Brain microvascular endothelial cell (primary cell): ENCODE measurements at places on chromosomes 5 and 9.

DNA sequence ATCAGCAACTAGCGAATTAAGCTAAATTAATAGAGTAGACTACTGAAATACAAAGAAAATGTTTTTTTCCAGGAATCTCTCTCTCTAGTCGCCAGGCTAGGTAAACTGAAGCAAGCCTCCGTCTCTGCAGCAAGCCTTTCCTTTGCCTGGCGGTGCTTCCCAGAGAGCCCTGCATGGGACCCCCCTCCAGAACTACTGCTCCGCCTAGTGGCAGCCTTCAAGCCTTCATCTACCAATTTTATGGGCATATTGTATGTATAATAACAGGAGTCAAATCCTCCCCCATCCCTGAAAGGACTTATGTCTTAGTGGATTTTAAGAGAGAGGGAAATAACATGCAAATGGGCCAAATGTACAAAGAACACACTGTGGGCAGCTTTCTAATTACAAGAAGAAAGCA is 241.9 kb downstream of the SAXO1 start:
- DNase-seq: peak; percentile 44

GRCh38 chr9:107249131-107249533 is 33.9 kb upstream of the RAD23B start:
- no peak for DNase-seq

GRCh38 chr9:124659099-124659659 is 111.9 kb downstream of the NR6A1 start:
- DNase-seq: peak; percentile 97

- no peak for DNase-seq
These were observed 6.6 kb downstream of the GADD45G start for GRCh38 chr9:89611425-89611824.

DNA sequence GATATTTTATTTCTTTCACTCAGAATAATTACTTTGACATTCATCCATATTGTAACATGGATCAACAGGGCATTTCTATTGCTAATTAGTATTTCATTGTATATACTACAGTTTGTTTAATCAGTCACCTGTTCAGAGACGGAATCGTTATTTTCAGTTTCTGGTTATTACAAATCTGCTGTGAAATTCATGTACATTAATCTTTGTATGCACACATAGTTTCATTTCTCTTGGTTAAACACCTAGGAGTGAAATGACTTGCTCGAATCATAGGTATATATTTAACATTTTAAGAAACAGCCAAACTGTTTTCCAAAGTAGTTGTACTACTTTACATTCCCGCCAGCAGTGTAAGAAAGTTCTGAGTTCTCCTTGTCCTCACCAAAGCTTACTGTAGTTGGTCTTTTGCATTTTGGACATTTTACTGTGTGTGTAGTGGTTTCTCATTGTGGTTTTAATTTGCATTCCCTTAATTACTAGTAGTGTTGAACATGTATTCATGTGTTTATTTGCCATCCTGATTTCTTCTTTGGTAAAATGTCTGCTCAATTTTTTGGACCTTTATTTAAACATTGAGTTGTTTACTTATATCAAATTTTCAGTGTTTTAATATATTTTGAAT is 198.2 kb downstream of the SAXO1 start:
- DNase-seq: no peak

DNA sequence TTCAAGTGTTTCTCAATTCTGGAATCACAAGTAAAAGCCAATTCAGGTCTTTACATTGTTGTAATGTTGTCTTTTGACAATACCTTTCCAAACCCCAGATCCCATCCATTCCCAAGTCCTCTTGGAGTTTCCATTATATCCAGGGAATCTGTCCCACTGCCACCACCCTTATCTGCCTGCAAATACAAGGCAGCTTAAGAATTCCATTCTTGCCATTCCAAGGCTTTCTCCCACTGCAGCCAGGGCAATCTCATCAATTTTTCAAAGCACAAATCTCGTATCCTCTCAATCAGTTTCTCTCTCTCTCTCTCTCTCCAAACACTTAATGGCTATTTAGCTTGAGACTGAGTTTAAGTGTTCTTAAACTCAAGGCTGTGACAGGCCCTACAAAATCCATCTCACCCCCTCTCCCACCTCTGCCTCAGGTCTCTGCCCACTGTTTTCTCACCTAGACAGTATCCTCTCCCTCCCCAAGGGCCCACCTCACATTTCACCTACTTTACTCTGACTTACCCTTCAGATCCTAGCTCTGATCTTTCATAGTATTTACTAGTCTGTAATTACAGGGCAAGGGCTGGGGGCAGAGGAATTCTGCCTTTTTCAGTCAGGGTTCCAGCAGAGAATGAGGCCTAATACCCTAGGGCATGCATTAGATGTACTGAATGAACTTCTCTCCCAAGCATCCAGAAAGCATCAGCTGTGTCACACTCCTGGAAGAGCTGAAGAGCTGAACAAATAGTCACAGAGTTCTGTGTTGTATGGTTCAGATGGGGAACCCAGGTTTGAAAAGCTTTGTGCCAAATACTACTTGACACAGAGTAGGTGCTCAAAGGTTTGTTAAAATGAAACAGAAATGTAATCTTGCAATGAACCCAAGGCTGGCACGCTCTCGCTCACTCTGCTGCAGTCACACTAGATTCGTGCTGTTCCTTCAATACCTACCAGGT is 46.0 kb downstream of the RAPGEF1 start:
- no peak for DNase-seq

- DNase-seq: no peak
These were observed 23.1 kb downstream of the IRF1 start for GRCh38 chr5:132467287-132467984.

DNA sequence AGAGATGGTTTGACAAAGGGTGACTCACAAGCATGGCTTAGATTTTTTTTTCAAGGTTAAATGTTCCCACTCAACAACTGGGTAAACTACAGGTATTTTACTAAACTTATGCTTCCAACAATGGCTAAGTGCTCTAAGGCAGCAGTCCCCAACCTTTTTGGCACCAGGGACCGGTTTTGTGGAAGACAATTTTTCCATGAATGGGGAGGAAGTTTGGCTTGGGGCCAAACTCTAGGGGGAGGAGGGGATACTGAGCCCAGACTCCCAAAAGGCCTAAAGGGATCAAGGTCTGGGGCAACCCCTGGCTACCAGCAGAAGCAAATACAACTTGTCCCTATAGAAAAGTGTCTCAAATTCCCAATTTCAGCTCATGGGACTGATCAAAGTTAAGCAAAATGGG is 32.0 kb upstream of the HSD17B3 start:
- no peak for DNase-seq

DNA sequence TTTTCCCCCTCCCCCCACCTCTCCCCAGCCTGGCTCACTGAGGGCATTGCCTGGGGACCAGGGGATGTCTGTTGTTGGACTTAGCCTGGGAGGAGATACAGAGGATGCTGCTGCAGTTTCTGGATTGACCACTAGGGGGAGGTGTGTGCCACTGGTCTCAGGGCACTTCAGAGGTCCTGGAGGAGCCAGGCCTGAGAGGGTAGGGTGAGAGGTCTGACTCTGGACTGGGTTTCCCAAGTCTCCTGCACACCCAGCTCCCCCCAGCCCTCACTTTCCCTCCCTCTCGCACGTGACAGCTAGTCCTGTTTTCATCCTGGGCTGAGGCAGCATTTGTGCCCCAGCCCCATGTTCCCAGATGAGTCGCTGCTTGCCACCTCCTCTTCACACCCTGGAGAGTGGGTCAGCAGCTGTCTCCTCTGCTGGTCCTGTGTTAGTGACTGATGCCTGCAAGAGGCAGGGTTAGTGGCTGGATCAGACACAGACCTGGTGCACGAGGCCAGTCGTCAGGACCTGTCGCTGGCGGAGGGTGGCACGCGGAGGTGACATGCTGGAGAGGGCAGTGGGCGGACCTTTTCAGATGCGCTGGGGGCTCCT is 4.4 kb downstream of the IL3 start:
- DNase-seq: peak; percentile 78

DNA sequence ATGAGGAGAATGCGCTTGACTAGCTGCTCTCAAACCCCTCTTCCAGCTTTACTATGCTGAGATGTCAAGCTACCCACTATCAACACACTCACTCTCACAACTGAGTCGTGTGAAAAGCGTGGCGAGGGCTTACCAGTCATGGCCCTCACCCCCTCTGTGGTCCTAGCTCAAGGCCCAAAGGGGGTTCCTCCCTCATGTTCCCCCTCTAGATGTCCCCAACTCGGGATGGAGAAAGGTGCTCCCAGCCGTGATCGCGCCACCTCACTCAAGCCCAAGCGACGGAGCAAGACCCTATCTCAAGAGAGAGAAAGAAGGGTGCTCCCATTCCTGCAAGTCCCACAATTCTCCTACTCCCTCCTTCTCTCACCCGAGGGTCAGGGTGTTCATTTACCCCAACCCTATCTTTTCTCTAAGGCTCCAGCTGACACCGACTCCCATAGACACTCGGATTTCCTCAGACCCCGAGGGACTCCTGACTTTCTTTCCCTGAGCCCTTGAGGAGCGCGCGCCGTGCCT is 559 bp downstream of the SLC38A9 start:
- DNase-seq: no peak

DNA sequence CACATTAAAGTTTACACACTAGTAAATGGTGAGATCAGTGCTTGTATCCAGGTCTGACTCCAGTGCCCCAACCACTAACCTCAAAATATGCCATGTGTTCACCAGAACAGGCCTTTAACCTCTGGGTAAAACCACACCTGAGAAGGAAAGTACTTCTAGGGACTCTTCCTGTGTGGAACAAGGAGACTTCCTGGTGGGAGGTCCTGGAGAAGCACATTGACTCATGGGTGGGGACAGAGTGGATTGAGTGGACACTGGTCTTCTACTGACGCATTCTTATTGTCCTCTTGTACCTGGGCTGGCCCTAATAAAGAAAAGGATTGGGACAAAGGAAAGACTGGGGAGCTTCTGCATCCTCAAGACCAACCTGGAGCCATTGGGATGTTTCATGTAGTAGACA is 43.4 kb downstream of the ANGPTL2 start:
- no peak for DNase-seq

DNA sequence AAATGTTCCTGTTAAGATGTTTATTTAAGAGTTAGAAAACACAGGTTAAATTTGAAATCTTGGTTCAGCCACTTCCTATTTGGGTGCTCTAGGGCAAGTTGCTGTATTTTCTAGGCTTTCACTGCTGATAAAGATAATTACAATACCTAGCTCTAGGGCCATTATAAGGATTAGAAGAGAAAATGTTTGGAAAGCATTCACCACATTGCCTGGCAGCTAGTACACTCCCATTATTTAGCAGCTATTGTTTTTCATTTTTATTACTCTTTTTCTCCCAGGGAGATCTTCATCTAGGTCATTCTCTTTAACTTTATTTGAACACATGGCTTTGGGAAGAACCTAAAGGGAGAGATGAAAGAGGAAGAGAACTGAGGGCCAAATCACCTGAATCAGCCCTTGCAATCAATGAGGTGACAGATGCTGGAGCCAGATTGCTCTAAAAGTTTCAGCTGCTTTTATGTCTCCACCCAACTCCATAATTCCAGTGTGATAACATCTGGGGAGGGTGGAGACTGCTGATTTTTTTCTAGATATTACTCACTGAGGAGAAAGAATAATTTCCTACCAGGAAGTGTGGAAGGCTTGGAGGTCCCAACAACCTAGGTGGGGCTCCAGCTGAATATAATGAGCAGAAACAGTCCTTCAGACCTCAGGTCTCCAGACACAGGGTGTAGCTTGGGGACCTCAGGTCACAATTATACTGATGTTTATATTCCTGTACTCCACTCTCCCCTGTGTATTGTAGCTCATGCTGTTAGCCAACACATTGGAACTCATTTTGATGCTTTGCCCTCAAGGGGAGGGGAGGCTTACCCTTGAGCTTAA is 640.0 kb downstream of the RAB3C start:
- DNase-seq: no peak

DNA sequence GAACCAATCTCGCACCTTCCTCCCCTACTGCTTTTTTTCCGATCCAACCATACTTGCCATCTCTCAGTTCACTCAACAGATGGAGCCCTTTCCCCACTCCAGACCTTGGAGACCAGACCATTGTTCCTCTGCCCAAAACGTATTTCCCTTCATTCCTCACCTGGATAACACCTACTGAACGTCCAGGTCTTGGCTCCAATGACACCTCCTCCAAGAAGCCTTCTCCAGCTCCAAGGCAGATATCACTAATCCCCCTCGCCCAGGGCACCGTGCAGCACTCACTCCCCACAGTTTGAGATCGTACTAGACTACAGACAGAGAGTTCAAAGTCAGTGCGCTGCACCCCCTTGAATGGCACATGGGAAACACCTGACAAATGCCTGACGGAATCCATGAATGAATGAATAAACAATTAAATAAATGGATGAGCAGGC is 47.1 kb upstream of the AKNA start:
- peak; percentile 17 for DNase-seq

GRCh38 chr5:87389296-87390034 is 23.3 kb downstream of the CCNH start:
- no peak for DNase-seq

DNA sequence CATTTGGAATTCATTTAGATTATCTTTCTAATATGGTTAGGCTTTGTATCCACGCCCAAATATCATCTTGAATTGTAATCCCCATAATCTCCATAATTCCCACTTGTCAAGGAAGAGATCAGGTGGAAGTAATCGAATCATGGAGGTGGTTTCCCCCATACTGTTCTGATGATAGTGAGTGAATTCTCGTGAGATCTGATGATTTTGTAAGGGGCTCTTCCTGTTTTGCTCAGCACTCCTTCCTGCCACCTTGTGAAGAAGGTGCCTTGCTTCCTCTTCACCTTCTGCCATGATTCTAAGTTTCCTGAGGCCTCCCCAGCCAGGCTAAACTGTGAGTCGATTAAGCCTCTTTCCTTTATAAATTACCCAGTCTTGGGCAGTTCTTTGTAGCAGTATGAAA is 527.5 kb upstream of the ARRDC3 start:
- no peak for DNase-seq

GRCh38 chr5:38455796-38456330 is 100.6 kb downstream of the LIFR start:
- no peak for DNase-seq

GRCh38 chr9:132287256-132287760 is 67.5 kb downstream of the SETX start:
- no peak for DNase-seq

GRCh38 chr5:54944364-54944763 is 41.0 kb downstream of the ESM1 start:
- peak; percentile 30 for DNase-seq

DNA sequence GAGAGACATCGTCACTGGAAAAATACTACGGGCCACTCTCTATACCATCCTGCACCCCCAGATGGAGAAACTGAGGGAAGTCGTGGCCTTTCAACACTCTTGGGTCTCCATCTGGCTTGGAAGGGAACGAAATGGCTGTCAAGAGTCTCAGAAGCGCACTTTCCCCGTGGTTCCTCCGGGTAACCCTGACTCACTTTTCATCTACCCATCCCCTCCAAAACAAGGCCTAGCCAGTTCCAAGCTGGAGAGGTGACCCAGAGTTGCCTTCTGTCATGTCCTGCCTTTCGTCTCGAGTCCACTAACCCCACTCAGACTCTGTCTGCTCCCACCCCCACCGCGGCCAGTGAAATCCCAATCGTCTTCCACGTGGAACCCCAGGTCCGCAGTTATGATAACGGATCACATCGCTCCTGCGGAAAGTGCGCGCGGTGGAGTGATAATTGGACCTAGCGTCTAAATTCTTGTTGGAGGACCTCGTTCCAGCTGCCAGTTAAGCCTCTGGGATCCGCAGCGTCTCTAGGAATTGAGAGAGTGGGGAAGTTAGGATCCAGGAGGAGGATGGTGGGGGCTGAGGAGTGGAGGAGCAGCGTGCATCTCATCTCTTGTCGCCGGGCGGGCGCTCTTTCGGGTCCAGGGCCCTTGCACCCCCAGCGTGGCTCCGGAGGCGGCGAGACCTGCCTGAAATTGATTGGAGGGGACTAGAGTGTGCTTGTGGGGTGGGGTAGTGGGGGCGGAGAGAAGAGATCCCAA is 4.6 kb downstream of the CDKN2A start:
- DNase-seq: no peak

GRCh38 chr5:23316060-23316591 is 191.3 kb upstream of the PRDM9 start:
- no peak for DNase-seq
